ENCODE measurements at places on chromosomes 12 and 14.

GRCh38 chr12:30701056-30701455 is 5.4 kb upstream of the IPO8 start:
- no peak for DNase-seq

DNA sequence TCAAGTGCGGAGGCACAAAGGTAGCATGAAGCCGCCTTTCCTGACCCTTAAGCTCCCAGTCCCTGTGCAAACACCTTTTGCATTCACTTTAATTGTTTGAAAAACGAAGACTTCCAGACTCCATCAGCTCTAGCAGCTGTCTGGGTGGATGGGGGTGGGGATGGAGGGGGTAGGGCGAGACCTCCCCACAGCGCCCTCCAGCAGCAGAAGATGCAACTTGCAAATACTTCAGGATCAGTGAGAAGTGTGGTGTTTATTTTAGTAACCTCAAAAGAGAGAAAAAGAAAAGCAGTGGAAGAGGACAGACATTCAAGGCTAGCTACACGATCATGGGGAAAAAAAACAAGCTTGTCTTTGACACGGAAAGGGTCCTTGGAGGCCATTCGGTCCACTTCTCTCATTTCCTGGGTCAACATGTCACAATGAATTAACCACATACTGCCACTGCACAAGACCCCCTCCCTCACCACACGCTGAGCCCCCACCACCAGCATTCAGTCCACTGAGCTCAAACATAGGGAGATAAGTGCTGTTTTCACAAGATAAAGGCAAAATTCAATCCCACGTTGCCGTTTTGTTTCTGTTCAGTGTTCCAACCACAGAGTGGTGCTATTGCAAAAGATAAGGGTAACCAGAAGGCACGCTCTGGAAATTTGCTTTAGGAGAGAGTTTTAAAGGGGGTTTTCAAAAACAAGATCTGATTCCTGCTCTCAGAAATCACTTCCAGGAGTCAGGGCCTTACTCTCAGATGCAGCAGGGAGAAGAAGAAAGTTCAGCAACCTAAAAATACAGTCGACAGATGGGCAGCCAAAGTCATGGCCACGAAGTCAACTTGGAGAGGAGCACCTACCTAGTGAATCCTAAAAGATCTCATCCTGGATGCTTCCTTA is 3.3 kb upstream of the NTF3 start:
- peak; percentile 55 for DNase-seq

DNA sequence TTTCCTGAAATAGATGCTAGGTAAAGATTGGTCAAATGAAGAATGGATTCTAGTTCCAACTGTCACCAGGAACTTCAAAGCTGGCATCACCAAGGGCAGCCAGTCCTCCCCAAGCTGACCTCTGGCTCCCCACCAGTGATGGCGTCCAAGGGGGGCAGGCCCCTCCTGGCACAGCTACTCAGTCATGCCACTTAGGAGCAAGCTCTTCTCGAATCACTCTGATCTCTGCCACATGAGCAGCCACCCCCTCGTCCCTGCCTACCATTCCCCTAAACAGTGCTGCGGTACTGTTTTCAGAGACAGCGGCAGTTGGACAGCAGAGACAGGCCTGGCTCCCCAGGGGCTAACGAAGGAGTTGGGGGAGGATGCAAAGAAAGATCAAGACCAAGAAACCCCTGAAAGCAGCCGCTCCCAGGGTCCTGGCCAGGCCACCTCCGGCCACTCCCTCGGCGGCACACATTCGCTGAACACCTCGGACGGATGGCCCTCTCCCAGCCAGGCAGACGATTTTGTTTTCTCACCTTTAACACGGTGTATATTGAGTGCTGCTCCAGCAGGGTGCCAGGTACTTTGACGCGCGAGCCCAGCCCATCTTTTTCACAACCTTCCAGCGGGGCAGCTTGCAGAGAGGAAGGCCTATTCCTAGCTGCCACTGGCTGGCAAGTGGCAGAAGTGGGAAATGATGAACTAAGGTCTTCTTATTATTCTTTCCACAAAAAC is 47.4 kb downstream of the ARL6IP4 start:
- no peak for DNase-seq

DNA sequence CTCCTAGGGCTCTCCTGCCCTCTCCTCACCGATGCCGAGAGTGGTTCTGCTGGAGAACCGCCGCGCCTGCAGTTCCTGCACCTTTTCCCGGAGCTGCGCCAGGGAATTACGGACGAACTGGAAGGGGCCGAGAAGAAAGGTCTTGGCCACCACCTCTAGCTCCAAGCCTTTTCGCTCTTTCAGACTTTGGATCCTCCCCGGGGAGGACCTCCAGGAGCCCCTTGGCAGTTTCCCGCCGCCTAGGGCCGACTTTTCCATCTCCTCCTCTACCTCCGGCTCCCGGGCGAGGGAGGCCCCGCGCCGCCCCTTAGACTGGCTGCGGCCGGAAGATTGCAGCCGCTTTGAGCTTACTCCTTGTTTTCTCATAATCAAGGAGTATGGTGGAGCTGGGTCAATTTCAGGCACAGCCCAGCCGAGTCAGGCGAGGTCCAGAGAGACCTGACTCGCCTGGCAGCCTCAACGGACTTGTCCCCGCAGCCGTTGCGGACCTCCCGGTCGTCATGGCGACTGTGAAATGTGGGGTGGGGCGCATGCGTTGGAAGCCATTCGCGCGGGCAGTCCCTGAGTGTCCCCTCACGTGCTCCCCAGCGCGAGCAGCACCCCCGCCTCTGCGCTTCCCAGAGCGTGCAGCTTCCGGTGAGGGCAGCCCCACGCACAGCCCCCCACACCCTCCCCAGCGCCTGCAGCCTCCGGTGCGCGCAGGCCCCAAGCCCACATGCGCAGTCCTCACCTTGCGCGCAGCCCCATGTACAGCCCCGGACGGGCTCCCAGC is at the start of gene DPY19L2:
TSS of gene DPY19L2 (minus strand) at position 466 of the 772 bp plus-strand sequence. CDS start at position 366, 100 bp downstream.
- peak; percentile 76 for DNase-seq

DNA sequence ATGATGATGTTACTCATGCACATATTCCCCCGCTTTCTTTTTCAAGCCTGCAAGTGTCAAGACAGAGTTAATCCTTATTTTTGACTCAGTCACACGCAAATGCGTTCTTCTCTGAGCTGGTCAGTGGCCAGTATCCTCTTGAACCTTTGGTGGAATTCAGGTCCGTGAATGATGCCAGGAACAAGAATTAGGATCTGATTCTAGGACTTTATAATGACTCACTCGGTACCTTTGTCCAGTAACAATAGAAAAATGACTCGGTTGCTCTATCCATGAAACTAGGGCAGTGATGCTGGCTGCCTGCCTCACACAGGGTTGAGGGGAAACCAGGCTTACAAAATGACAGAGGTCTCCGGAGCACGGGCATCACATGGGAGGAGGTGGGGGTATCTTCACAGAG is 185.8 kb upstream of the NUDT4 start:
- no peak for DNase-seq

DNA sequence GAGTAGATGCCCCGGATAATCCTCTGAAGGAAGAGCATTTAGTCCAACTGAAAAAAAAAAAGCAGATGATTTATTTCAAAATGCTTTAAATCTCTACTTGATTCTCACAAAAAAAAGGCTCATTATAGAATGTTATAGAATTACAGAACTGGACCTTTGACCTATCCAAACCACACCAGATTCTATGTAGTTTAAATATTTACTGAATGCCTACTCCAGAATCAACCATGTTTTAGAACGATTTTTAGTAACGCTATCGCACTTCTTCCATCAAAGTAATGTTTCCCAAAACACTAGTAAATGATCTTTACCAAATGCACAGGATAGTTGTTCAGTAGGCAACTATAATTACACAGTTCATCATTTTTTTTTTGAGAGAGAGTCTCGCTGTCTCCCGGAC is 2.6 kb downstream of the RPS29 start:
- no peak for DNase-seq

DNA sequence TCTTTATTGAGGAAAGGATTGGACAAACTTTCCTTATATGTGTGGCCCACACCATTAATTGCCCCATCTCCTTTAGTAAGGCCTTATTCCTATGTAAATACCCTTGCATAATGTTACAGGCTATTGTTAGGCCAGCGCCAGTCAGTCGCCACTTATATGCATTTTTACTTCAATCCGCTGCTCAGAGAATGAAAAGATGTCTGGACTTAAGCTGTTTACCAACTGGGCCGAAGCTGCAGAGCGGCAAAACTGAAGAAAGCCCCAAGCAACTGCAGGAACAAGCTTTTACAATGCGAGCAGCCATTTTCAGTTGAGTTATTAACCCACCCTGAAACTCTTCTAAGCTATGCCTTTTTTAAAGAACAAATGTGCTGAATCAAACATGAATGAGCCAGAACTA is 92.1 kb upstream of the OTX2 start:
- no peak for DNase-seq

- DNase-seq = no peak
Measured at GRCh38 chr12:116156614-116157013, 120.9 kb downstream of the MED13L start.

GRCh38 chr12:59317598-59317997 is 278.2 kb upstream of the SLC16A7 start:
- DNase-seq = no peak

DNA sequence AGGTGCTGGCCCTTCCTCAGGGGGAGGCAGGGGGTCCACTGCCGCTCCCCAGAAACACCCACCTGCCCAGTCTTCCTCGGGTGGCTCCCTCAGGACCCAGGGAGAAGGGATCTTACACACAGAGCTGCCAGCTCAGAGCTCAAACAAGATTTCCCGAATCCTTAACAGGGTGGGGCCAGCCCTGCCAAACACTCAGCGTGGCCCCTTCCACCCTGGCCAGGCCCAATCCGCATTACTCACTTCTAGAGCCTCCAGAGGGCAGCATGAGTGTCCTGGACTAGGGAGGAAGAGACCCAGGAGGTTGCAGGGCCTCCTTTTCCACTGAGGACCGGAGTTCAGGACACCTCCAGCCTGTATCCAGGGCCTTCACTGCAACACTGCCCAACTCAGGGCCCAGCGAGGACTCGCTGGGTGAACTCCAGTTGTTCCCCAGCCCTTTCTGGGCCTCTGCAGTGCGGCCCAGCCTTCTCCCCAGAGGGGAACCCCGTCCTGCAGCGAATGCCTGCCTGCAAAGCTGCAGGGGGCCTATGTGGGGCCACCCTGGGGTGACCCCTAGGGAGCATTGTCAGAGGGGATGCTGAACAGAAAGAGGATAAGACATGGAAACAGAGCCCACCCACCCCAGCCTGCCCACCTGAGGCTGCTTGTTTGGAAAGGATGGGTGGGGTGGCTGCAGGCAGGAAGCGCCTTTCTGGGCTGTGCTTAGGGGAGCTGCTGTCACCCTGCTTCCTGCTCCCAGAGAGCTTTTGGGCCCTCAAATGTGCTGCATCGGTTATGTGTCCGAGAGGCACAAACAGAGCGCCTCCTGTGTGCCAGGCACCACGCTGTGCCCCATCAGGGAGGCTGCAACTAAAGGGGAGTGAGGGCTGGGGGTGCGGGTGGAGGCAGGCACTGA is 43.8 kb downstream of the CCNK start:
- DNase-seq = no peak

DNA sequence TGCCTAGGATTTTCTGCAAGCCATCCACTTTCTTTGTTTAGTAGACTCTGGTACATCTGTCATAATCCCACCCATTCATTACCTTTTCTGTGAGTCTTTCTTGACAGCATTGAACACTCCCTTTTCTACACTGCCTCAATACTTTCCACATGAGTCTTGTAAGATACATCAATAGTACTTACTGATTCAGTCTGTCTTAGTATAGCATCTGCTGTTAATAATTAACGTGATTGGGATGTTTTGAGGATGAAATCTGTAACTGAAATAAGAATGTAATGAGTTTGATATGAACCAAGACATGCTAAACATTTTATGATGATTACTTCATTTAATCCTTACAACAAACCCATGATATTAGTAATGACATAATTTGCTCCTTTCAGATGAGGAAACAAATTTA is 196.2 kb upstream of the FOXG1 start:
- DNase-seq = no peak

DNA sequence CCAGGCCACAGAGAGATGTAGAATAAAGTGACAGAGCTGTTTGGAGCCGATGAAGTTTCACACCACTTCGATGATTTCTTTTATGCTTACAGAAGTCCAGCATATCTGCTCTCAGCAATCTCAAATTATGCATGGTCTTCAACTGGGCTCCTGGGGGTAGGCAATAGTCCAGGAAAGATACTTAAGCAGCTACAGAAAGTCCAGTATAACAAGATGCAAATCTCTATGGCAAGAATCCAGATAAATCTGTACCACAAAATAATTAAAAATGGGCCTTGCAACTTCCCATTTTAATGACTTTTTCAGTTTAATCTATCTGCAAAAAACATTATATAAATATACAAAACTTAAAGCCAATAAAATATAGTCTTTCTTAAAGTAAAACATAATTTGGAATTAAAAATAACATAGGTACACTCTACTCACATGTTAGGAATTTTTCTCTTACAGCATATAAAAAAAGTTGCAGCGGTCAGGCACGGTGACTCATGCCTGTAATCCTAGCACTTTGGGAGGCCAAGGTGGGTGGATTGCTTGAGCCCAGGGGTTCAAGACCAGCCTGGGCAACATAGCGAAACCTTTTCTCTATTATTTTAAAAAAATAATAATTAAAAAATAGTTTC is 20.5 kb upstream of the RAD51AP1 start:
- no peak for DNase-seq

DNA sequence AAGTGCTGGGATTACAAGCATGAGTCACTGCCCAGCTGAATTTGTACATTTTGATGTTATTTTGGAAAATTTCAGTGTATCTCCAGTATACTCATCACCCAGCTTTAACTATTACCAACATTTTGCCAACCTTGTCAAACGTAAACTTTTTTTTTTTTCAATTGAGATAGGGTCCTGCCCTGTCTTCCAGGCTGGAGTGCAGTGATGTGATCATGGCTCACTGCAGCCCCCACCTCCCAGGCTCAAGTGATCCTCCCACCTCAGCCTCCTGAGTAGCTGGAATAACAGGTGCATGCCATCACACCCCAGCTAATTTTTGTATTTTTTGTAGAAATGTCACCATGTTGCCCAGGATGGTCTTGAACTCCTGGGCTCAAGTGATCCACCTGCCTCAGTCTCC is 29.2 kb downstream of the MDM2 start:
- no peak for DNase-seq

GRCh38 chr14:73003681-73004080 is 23.2 kb downstream of the ZFYVE1 start:
- DNase-seq = no peak

- no peak for DNase-seq
Measured at GRCh38 chr14:36130186-36130585, 46.3 kb downstream of the PTCSC3 start.

DNA sequence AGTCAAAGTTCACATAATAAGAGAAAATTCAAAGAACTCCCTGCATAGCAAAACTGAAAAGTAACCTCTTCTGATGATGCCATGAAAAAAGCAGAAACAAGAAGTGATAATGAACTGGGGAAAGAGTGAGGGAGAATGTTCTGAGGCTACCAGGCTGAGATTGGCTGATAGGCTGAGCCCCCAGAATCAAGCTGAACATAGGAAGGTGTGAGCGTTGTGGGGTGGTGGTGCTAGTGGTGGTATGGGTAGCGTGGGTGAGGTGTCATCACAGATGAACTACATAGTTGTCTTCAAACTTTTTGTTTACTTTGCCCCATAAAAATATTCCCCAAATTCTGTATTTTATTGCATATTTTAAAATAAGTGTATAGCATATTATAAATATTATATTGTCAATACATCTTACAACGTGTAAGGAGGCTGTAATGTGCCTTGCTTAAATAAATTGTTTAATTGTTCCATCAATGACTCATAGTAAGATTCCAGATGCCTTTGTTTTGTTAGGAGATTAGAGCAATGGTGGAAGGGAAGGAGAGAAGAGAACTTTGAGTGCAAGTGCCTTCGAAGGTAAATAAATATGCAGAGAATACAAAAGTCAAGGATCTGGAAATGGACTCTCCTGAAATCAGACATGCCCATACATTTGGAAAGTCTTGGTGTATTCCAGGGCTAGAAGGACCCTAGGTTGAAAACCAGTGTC is 15.8 kb upstream of the CFAP54 start:
- DNase-seq = no peak

Measured in NCI-H1105 (cell line).